ENCODE measurements at places on chromosomes 1 and 21.
A peak's percentile ranks its signal among the peaks of the same experiment; 100 is the strongest.

DNA sequence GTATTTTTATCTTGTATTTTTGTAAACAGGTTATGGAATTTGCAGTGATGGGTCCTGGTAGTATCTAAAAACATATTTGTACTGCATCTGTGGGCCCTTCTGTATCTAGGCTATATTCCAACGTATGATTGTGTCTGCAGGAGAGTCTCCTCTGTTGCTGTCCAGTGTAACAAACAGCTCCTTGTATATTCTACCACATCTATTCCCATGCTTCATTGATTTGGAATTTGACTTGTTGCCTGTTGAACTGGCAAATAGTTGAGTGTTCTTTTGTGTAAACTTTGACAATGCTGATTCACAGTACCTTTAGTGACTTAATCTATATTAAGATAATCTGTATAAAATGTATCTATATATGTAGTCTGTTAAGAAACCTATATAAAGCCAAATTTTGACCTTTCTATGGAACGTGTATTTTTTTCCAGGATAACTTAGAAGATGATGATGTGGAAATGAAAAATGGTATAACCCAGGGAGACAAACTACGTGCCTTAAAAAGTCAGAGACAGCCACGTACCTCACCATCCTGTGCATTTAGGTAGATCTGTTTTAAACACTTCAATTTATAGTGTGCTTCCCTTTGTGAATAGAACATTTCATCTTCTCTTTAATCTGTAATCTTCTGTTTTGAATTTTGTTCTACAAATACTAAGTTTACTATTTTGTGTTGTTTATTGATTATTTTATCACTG is 43.4 kb upstream of the GPR88 start:
- DNase-seq: no peak

DNA sequence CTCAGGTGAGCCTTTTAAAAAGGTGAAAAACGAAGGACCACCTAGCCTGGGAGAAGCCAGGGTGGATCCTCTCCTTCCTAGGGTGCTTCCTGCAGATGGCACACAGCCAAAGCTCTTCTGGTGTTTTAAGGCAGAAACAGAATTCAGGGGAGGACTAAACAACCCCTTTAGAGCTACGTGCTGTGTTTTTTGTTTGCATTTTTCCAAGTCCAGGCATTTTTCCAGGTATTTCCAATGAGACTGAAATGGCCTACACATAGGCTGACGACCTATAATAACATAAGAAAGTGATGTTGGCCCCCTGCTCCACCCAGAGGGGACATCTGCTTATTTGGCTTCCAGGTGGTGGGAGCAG is 83.8 kb downstream of the CAPZB start:
- no peak for DNase-seq

GRCh38 chr1:206062464-206062863 is 9.5 kb downstream of the RHEX start:
- DNase-seq: no peak

- no peak for DNase-seq
Measured at GRCh38 chr1:93321720-93322119, 24.0 kb upstream of the DR1 start.

- no peak for DNase-seq
Measured at GRCh38 chr1:59017501-59018231, 233.8 kb upstream of the JUN start.

DNA sequence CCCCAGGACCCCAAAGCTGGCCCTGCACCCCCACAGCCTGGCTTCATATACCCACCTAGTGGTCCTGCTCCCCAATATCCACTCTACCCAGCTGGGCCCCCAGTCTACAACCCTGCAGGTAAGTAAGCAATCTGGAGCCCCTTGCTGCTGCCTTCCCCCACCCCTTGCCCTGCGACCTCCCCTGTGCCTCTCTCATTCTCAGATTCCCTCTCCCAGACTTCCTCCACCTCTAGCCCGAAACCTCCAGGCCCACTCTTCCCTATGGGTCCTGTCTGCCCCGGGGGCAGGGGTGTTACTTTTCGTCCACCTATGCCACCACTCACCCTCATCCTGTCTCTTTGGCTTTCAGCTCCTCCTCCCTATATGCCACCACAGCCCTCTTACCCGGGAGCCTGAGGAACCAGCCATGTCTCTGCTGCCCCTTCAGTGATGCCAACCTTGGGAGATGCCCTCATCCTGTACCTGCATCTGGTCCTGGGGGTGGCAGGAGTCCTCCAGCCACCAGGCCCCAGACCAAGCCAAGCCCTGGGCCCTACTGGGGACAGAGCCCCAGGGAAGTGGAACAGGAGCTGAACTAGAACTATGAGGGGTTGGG is 2.9 kb downstream of the SHISA4 start:
- DNase-seq: no peak

GRCh38 chr1:201870397-201870796 is 18.3 kb upstream of the SHISA4 start:
- no peak for DNase-seq

DNA sequence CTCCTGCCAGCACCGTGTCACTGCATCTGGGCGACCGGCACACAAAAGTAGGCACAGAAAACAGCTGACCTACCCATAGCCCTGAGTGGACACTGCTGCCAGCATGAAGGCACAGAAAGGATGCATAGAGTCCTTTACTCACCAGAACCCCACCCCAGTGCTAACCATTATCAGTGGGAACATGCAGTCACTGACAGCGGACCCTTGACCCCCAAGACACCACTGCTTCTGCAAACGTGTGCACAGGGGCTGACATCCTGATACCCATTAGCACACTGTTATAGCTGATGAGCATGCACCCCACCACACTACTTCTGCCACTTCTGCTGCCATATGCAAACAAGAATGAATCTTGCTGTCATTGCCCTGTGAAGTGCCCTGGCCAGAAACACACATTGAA is 953.0 kb upstream of the NCAM2 start:
- DNase-seq: no peak

DNA sequence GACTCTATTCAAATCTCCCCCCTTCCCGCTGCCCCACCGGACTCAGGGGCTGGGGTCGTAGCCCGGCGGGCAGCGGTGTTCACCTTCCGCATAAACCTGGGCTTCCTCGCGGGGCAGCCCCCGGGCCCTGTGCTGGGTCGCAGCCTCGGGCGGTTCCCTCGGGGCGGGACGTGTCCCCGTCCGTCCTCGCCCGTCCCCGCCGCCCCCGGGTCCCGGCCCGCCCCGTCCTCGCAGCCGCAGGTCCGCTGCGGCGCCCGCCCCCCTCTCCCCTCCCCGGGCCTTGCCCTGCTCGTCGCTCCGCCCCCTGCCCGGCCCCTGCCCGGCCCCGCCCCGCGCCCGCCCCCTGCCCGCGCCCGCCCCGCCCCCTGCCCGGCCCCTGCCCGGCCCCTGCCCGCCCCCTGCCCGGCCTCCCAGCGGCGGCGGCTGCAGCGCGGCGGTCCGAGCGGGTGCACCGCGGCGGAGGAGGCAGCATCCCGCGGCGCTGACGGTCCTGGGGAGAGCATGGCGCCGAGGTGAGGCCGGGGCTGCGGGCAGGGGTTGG is at the start of gene COL18A1:
TSS of gene COL18A1 (plus strand) at position 436 of the 541 bp plus-strand sequence. CDS start at position 502, 66 bp downstream.
- DNase-seq: no peak

DNA sequence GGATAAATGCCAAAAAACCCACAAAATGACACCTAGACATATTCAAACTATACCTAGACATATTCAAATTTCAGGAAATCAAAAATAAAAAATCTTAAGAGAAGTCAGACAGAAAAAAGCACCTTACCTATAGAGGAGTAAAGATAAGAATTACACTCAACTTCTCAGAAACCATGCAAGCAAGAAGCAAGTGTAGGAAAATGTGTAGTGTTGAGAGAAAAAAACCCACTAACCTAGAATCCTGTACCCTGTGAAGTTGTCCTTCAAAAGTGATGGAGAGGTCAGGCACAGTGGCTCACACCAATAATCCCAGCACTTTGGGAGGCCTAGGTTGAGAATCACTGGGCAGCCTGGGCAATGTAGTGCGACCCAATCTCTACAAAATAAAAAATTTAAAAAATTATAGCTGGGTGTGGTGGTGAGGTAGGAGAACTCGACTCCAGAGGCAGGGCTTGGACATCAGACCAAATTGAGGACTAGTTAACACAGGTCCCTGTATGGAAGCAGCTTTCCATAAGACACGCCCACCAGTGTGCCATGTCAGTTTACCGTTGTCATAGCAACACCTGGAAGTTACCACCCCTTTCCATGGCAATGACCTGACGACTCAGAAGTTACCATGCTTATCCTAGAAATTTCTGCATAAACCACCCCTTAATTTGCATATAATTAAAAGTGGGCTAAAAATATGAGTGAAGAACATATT is 20.7 kb downstream of the PDIK1L start:
- no peak for DNase-seq

DNA sequence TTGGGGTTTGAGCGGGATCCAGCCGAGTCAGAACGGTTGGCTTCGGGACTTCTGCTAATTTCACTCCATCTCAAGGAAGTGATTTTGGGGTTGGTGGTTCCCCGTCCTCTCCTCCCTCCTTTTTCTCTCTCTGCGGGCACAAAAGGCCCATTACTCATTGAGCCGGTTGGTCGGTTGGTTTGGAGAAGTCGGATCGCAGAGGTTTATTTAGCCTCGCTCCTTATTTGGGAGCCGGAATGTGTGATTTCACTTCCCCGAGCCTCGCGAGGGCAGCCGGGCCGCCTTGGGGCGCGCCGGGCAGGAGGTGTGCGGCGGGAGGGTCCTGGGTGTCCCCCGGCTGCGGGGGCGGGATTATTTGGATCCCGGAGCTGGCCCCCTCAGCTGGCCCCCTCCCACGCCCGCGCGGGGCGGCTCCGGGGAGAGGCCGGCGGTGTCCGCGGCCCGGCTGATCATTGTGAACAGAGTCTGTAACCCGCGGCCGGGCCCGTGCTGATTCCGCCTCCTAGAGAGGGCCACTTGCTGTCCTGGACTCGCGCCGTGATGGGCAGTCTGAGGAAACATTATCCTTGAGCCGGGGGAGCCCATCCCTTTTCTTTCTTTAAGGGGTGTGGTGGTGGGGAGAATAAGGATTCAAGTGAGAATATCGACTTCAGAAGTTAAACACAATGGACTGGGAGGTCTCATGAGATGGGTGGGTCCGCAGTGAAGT is 1.2 kb downstream of the MAPKAPK2 start:
- no peak for DNase-seq

DNA sequence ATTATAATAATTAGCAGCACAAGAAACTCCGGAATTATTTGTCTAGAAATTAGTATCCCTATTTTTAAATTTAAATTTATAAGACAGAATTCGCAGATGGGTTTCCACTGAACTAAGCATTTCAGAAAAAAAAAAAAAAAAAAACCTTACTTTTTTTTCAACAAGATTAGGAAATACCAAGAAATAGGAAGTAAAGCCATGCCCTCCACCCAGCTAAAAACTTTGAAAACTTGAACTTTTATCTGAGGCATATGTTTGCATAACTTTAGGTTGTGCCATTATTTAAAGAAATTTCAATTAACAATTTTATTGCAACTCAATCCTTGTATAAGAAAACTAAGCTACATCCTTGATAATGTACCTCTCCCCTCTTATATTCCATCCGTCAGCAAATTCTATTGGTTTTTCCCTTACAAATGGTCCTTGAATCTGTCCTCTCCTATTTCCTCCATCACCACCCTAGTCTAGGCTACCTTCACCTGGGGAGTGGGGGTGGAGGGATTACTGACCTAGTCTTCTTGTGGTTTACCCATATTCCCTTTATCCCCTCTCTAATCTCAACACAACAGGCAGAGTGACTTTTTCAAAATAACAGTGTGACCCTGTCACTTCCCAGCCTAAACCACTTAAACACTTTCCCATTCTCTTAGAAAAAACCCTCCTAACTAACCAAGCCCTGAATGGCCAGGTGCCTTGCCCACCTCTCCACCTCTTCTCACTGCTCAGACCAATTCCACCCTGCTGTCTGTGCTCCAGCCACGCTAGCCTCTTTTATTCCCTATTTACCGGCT is 1.4 kb upstream of the EVI5 start:
- no peak for DNase-seq

GRCh38 chr1:244599937-244600350 is 53.0 kb upstream of the DESI2 start:
- peak; percentile 7 for DNase-seq

- DNase-seq: no peak
Measured at GRCh38 chr1:246037832-246038231, 469.2 kb downstream of the SMYD3 start.

DNA sequence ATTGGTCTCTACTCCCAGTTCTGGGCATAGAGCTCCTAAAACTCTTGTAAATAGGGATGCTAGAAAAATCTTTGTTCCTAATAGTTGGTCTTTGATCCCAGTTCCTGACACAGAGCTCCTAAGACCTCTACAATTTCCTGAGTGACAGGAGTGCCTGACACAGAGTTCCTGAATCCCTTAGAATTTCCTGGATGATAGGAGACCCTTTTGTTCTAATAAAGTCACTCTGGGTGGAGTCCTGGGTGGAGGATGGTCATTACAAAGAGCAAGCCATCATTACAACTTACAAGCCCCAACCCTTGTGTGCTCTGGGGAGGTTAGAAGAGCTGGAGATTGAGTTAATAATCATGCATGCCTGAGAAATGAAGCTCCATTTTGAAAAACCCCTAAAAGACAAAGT is 58.4 kb downstream of the ZZZ3 start:
- DNase-seq: no peak

DNA sequence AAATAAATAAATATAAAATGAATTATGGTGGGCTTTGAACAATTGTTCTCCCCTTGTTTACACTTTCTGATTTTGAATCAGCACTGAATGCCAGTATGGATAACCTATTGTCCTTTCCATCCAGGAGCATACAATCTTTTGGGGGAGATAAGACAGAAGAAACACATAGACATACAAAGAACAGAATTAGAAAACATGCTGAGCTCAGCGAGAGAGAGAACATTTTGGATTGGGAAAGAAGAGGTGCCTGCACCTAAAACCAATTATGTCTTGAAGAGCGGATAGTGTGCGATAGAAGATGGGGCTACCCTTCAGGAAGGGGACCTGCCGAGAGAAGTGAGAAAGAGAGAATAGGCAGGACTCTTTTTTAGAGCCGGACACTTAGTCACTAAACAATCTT is 6.6 kb downstream of the PGM1 start:
- no peak for DNase-seq

DNA sequence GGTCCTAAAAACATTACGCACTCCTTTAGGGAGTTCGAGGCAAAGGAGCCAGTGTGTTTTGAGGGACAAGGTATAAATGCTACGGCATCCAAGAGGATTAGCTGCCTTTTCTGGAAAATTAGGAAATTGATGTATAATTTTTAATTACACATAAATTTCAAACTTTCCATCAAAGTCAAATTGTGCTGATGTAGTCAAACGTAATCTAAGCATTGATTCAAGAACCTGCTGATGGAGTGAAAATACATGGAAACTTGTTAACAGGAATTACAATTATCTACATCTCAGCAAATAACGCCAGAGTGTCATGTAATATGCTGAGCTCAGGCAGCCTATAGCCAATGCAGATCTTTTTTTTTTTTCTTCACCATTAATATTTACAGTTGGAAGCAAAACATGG is 194.5 kb downstream of the CRB1 start:
- DNase-seq: no peak

GRCh38 chr1:230501242-230501641 is 75.1 kb upstream of the PGBD5 start:
- DNase-seq: no peak

GRCh38 chr1:117821774-117822482 is 107.5 kb downstream of the GDAP2 start:
- DNase-seq: no peak
